ENCODE measurements at places on chromosomes 7 and 10. TPM values are rescaled to one million over a fixed set of nuclear protein-coding genes. Genes with fewer than 3 reads are reported as not detected.

GRCh38 chr7:76069238-76069638 is 21.3 kb downstream of the MDH2 start:
- H3K4me3 ChIP-seq = no peak overlapping the region
- peak; percentile 92 for DNase-seq
- H3K27ac ChIP-seq = peak overlapping the region; percentile 90

The UBN2 gene
- total RNA-seq = 22.7 TPM

GRCh38 chr7:97130417-97131139 is 13.1 kb downstream of the SDHAF3 start:
- DNase-seq = no peak
- H3K4me1 ChIP-seq = no peaks in the 10 kb centered on the region
- H3K4me3 ChIP-seq = no peak overlapping the region
- H3K27ac ChIP-seq = no peak overlapping the region
- no peaks in the 10 kb centered on the region for H3K36me3 ChIP-seq

GRCh38 chr10:127497685-127498084 is 51.4 kb upstream of the NPS start:
- H3K27me3 ChIP-seq = peaks cover 6% of the 10 kb centered on the region
- no peak overlapping the region for H3K4me3 ChIP-seq
- no peaks in the 10 kb centered on the region for H3K4me1 ChIP-seq
- no peak for DNase-seq
- H3K36me3 ChIP-seq = no peaks in the 10 kb centered on the region

The HOXA1 gene
- total RNA-seq = 1.1 TPM

- H3K27me3 ChIP-seq = no peaks in the 10 kb centered on the region
- H3K36me3 ChIP-seq = no peaks in the 10 kb centered on the region
- no peak for DNase-seq
Measured at GRCh38 chr7:4436361-4436895, 245.7 kb upstream of the FOXK1 start.

The OR2A42 gene
- not detected for total RNA-seq

GRCh38 chr10:75718991-75719390 is 287.6 kb downstream of the LRMDA start:
- DNase-seq = no peak
- no peaks in the 10 kb centered on the region for H3K27me3 ChIP-seq
- no peaks in the 10 kb centered on the region for H3K36me3 ChIP-seq
- H3K4me3 ChIP-seq = no peak overlapping the region
- H3K27ac ChIP-seq = no peak overlapping the region

The GPR146 gene
- total RNA-seq = 23.5 TPM

GRCh38 chr7:155860461-155860839 is 48.2 kb upstream of the SHH start:
- no peaks in the 10 kb centered on the region for H3K36me3 ChIP-seq
- no peak overlapping the region for H3K4me3 ChIP-seq
- no peak overlapping the region for H3K27ac ChIP-seq
- no peaks in the 10 kb centered on the region for H3K27me3 ChIP-seq

DNA sequence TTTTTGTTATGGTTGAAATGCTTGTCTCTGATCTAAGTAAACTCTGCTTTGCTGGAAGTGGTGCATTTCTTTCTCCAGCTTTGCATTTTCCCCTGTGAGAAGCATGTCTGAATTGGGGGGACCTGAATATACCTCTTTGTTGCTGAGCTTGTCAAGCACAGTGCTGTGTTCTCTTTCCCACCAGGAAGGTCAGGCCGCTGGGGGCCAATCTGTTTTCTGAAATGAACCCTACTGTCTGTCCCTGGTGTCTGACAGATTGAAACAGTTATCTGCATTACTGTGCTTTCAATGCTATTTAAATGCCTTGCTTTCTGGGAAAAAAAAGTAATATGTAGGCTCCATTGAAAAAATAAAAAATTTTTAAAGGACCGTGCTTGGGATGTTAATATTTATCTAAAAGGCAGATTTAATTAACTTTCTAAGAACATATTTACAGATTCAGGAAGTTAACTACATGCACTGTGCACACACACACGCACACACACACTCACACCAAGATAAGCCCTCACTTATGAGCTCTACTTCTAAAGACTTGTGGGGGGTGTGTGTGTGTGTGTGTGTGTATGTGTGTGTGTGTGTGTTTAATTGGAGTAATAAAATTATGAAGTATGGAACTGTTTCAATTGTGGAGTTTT is 127.0 kb upstream of the FZD1 start:
- no peak for DNase-seq
- H3K36me3 ChIP-seq = no peaks in the 10 kb centered on the region
- no peak overlapping the region for H3K27ac ChIP-seq
- no peaks in the 10 kb centered on the region for H3K4me1 ChIP-seq

- H3K27me3 ChIP-seq = no peaks in the 10 kb centered on the region
- H3K27ac ChIP-seq = no peak overlapping the region
- H3K4me1 ChIP-seq = no peaks in the 10 kb centered on the region
Measured at GRCh38 chr10:11516431-11516746, 95.1 kb downstream of the USP6NL start.

- no peaks in the 10 kb centered on the region for H3K36me3 ChIP-seq
- no peak overlapping the region for H3K4me3 ChIP-seq
- H3K27ac ChIP-seq = no peak overlapping the region
- H3K27me3 ChIP-seq = no peaks in the 10 kb centered on the region
- DNase-seq = no peak
Measured at GRCh38 chr7:31553661-31554081, 39.8 kb downstream of the ITPRID1 start.

DNA sequence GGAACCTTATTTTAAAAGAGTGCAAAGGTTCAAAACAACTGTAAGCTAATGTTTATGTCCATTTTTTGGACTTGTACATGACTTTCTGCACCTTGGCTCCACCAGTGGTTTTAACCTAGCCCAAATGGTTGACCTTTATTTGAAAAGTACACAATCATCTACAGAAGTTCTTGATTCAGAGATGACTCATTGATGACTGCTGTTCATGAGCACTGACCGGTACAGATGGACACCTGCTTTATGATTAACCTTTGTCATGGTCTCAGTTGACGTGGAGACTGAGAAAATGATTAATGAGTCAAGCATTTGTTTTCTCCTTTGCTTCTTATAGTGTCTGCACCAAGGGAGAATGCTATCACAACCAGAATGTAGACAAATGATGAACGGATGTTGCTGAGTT is 55.7 kb upstream of the PTER start:
- DNase-seq = no peak
- no peak overlapping the region for H3K4me3 ChIP-seq
- no peaks in the 10 kb centered on the region for H3K4me1 ChIP-seq

The TMEM140 gene
- total RNA-seq = 19.8 TPM

DNA sequence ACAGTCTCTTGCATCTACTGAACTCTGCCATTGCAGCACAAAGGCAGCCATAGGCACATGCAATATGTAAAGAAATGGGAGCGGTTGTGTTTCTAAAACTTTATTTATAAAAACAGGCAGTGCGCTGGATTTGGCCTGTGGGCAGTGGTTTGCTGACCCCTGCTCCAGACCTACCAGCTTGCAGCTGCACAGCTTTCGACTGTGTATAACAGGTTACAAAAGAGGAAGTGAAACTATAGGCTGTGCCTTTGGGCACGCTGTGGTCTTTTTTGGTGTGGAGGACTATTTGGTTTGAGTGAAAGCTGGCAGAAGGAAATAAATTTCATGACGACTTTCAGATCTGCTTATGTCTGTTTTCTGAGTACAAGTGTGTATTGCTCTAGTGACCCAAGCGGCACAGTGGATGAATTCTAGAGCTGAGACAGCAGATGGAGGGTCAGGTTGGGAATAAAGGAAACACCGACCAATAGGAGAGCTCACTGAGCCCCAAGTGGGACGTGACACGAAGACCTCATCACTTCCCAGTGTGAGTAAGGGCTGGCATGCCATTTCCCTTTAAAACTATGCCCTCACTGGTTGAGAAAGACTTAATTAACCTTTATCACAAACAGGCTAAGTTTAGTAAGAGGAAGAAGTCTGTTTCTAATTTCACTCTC is 152.7 kb downstream of the ANK3 start:
- H3K27ac ChIP-seq = no peak overlapping the region
- peak; percentile 74 for DNase-seq
- no peaks in the 10 kb centered on the region for H3K36me3 ChIP-seq
- H3K4me1 ChIP-seq = peaks cover 25% of the 10 kb centered on the region

DNA sequence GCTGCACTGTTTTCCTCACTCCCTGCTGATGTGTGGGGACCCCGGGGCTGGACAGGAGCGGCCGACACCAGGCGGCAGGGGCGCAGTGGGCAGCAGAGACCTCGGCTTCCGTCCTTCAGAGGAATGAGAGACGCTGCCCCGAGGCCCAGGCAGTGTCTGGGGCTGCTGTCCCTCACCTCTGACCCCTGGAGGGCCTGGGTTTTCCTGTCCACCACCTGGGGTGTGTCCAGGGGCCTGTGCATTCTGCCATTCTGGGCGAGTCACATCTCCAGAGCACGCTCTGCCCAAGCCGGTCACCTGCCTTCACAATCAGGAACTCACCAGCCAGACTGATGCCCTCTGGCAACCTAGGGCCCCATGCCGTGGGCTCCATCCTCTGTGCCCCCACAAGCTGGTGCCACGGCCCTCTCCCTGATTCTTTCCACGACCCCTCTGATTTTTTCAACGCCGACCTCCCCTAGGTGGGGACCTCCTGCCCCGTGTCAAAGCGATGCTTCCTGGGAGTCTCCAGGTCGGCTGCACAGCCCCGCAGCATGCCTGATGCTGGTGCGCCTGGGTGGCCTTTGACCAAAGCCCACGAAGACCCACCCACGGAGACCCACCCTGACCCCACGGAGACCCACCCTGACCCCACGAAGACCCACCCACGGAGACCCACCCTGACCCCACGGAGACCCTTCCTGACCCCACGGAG is 53.7 kb upstream of the CFAP46 start:
- no peaks in the 10 kb centered on the region for H3K36me3 ChIP-seq
- DNase-seq = no peak
- no peak overlapping the region for H3K27ac ChIP-seq
- H3K27me3 ChIP-seq = no peaks in the 10 kb centered on the region
- H3K4me1 ChIP-seq = no peaks in the 10 kb centered on the region

DNA sequence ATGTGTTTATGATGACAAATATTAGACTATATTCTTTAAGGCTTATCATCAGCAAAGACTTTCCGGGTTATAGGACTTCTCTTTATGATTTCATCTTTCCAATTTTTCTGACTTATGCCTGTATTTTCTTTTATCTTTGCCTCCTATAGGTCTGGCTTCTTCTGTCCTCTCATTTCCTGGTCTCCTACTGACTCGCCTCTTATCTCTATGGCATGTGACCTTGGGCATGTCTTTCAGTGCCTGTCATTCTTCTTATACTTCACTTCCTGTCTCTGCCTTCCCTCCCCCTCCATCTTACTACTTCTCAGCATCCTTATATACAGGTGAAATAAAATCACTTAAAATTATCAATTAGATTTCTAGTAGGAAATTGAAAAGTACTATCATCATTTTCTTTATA is 42.2 kb downstream of the PCDH15 start:
- H3K27ac ChIP-seq = no peak overlapping the region
- H3K36me3 ChIP-seq = no peaks in the 10 kb centered on the region
- DNase-seq = no peak
- H3K27me3 ChIP-seq = no peaks in the 10 kb centered on the region
- no peak overlapping the region for H3K4me3 ChIP-seq
- H3K4me1 ChIP-seq = no peaks in the 10 kb centered on the region

The CALML3 gene
- total RNA-seq = not detected

The CYP2C9 gene
- not detected for total RNA-seq

The CCL24 gene
- total RNA-seq = not detected

The CLCN1 gene
- not detected for total RNA-seq

The HABP2 gene
- total RNA-seq = not detected

GRCh38 chr10:20986049-20986448 is 88.9 kb upstream of the NEBL start:
- no peak overlapping the region for H3K27ac ChIP-seq
- no peaks in the 10 kb centered on the region for H3K4me1 ChIP-seq
- H3K36me3 ChIP-seq = no peaks in the 10 kb centered on the region
- H3K4me3 ChIP-seq = no peak overlapping the region

The CYP3A4 gene
- total RNA-seq = not detected

- H3K27me3 ChIP-seq = no peaks in the 10 kb centered on the region
- no peaks in the 10 kb centered on the region for H3K36me3 ChIP-seq
- no peak overlapping the region for H3K4me3 ChIP-seq
- H3K27ac ChIP-seq = no peak overlapping the region
Measured at GRCh38 chr10:78909221-78909620, 159.5 kb upstream of the ZMIZ1 start.

DNA sequence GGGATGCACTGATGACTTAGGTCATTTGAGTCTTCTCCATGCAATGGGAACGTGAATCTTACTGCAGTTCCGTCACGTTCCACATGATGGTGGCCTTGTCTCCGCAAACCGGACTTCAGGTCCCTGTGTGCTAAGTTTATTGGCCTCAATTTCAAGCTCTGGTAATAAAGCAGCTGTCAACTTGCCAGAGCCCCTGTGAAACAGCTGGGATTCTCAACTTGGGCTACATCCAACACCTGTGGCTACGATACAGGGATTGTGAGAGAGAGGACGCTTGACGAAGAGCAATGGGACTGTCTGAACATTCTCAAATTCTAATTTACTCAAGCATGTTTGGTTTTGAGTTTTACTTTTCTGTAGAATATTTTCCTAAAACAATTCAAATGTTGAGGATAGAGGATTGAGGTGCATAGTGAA is 174.2 kb downstream of the PTN start:
- peak; percentile 87 for DNase-seq
- no peaks in the 10 kb centered on the region for H3K27me3 ChIP-seq
- H3K36me3 ChIP-seq = no peaks in the 10 kb centered on the region
- no peaks in the 10 kb centered on the region for H3K4me1 ChIP-seq

GRCh38 chr7:5831196-5831595 is 49.4 kb upstream of the OCM start:
- H3K4me1 ChIP-seq = no peaks in the 10 kb centered on the region
- H3K27ac ChIP-seq = no peak overlapping the region
- no peak overlapping the region for H3K4me3 ChIP-seq
- no peak for DNase-seq

The RPEL1 gene
- total RNA-seq = not detected

DNA sequence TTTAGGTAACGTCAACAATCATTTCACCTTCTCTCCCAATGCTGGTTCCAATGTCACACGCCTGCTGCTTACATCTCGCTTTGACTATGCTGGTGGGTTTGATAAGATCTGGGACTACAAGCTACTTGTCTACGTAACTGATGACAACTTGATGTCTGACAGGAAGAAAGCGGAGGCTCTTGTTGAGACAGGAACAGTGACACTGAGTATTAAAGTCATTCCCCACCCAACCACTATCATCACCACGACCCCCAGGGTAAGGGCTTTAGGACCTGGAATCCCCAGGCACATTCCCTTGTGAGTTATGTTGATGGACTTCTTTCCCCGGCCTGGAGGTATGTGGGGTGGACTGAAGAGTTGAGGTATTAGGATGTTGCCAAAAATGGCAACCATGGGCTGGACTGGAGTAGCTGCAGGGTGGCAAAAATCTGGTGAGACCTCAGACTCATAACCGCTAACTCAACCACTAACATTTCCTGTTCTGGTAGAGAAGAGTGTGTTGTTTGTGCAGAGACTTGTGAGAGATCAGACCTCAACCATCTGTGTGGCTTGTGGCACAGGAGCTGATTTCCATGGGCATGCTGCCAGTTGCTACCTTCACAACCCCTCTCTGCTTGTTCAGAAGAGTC is 59.2 kb downstream of the CDHR3 start:
- no peaks in the 10 kb centered on the region for H3K36me3 ChIP-seq
- H3K27me3 ChIP-seq = no peaks in the 10 kb centered on the region
- H3K4me1 ChIP-seq = peaks cover 9% of the 10 kb centered on the region
- DNase-seq = no peak
- no peak overlapping the region for H3K27ac ChIP-seq

The TRPV6 gene
- not detected for total RNA-seq

All from sigmoid colon (tissue), 7 donors.